Mesenchymal stem cell (in vitro differentiated cells and primary cell): ENCODE measurements at places on chromosomes 6 and 20.

- DNase-seq = no peak
Observed at GRCh38 chr6:119096721-119097565, 18.5 kb upstream of the FAM184A start.

DNA sequence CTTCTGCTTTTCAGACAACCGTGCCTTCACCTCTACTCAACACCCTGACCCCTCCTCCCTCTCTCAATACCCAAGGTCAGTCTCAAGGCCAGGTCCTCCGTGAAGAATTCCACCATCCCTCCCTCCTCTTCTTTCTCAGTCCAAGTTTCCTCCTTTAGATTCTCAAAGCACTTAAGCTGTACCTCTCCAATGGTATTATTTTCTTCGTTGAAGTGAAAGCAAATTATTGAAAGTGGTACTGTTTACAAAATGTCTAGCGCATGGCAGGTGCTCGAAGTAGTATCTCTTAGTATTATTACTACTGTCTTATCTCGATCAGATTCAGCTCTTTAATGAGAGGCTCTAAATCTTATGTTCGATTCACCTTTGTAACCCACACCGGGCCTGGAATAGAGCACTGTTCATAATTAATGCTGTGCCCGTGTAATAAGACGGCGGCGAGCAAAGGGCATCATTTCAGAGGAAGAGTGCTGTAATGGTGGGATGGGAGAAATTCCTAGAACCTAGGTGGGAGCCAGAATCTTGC lies 593 bp upstream of the RALGAPB start:
- DNase-seq = no peak

DNA sequence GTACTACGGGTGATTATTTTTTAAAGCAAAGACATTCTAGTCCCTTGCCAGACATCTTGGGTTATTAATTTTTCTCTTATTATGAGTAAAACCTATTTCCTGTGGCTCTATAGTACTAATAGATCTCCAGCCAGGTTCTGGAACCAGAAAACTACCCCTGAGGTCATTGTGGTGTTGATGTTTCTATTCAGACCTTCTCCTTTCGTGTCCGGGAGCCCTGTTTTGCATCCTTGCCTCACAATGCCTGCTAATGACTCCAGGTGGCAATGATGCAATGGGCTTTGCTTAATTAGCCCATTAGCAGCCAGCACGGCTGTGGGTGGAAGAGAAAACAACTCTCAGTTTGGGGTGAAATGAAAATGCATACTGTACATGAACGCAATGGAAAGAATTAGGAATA lies 62.9 kb upstream of the ARG1 start:
- DNase-seq = no peak

GRCh38 chr6:71608646-71609045 lies 277.7 kb upstream of the RIMS1 start:
- DNase-seq = no peak

DNA sequence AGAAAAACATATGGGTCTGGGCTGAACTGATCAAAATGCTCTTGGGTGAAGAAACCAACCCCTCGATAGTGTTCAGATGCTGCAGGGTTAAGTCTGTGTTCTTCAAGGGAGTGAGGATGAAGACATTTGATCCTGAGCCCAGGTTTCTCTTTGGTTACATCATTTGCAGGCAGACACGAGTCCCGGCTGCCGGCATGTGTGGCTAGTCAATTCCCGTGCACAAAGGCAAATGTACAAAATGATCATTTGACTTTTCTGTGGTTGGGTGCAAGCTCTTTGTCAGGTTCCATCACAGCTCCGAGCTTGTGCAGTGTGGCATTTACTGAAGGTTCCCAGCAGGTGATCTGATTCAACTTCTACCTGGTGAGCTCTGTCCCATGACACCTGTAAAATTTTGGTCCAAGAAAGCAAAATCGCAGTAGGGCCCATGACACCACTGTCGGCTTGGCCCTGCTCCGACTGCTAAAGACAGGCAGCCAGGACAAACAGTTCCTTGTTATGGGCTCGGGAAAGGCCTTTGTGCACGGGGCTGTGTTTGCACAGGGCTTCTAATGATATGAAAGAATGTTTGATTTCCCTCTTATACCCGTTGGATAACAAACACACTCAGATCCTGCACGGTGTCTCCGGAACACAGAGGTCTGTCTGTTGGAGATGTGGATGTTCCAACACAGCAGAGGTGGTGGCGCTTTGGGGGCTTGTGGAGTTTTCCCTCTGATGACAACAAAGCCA lies 46.9 kb downstream of the GJA10 start:
- no peak for DNase-seq

- no peak for DNase-seq
Observed at GRCh38 chr20:34701405-34702085, 2.6 kb upstream of the TP53INP2 start.

GRCh38 chr6:76593668-76594067 lies 521.2 kb upstream of the IMPG1 start:
- no peak for DNase-seq

GRCh38 chr6:11920566-11920965 lies 91.5 kb upstream of the HIVEP1 start:
- DNase-seq = no peak

DNA sequence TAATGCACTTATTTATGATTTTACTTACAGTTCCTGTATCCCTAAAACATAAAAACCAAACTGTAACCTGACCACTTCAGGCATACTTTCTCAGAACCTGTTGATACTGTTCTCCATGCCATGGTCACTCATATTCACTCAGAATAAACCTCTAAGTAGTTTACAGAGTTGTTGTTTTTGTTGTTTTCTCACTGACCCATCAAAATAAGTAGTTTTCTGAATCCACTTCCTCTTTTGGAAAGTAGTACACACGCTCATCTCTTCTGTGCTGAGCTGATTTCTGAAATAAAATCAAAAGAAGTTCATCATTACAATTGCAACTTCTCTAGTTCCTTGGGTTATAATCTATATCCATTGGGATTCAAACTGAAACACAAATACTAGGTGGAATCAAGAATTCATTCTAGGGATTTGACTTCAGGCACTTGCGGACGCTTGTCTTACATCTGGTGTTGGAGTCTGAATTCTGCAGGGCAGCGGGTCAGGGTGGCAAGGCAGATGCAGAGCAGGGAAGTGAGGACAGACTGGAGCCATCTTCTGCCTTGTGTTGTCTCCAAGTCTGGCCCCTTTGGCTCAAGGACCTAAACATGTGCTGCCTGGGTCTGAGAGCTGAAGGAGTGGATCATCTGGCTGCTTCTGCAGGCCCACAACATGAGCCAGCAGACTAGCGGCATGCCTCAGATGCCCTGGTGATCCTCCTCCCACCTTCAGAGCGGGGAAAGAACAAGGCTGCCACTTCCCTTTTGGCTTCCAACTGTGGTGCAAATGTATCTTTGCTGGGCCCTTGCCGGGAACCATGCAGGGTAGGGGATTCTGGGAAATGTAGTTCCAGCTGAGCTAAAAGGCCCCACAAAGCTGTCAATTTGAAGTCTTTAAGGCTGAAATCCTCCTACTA lies 167.9 kb upstream of the MYLIP start:
- DNase-seq = no peak

DNA sequence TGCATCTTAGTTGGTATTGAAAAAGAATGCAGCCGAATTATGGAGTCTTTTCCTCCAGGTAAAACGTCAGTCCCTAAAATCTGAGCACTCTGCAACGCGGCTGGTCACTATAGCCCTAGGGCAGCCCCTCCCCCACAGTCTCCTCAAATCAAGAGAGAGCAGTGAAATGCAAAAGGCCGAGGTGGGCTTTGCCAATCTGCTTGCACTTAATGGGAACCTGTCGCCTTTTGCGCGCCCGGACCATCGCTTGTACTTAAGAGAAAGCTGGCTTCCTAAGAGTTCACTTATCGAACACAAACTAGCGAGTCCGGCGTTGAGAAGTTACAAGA lies 447 bp downstream of the MCM3 start:
- DNase-seq = peak; percentile 51

GRCh38 chr6:157049133-157049532 lies 272.0 kb downstream of the ARID1B start:
- no peak for DNase-seq

DNA sequence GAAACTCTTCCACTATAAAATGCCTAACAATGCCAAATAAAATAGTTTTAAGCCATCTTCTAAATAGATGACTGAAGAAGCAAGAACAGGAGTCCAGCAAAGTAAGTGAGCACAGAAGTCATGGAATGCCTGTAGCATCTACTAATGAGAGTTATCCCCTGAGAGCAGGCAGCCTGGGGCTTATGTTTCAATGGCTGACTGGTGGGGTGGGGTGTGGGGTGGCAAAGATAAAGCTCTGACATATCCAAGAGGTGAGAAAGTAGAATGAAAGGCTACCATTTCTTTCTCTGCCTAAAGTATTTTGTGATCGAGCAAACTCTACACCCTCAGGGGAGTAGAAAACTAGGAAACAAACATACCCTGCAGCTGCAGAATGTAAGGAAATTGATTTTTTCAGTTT lies 348.8 kb downstream of the TFAP2B start:
- no peak for DNase-seq

- DNase-seq = peak; percentile 19
Observed at GRCh38 chr6:4848382-4849068, 72.3 kb downstream of the CDYL start.

DNA sequence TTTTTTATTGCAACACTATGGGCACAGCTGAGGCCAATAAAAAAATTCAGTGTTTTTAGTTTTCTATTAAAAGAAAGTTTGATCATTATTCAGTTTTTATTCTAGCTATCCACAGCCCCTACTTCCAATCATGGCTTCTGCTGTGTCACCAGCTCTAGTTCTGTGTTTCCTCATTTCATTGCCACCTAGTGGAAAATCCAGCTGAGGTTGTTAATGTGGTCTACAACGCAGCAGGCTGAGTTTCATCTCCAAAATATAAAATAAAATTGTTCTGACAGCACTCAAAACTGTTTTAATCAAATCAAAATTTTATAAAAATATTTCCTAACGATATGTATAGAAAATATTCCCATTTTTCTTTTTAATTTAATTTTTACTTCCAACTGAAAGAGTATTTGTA lies 13.6 kb downstream of the COL9A1 start:
- DNase-seq = peak; percentile 6

DNA sequence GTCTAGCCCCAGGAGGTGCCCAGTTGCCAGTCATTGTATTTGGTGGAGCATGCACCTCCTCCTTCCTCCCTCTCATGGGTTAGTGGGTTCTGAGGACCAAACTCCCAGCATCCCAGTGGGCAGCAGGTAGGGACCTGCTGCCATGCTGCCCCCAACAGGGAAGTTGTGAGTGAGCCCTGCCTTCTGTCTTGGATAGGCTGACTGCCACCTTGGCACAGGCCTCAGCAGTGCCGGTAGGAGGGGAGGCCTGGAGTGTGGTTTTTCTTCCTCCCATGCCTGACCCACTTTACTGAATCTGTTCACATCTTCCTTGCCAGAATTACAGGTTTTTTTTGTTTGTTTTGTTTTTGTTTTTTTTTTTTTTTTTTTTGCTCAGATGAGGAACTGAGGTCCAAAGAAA lies 24.5 kb downstream of the PLCG1 start:
- no peak for DNase-seq

GRCh38 chr20:51917886-51918535 lies 115.7 kb upstream of the SALL4 start:
- no peak for DNase-seq
